Upper lobe of right lung (tissue), 1 donor: ENCODE measurements at places on chromosomes 4 and X. TPM values are rescaled to one million over a fixed set of nuclear protein-coding genes. Genes with fewer than 3 reads are reported as not detected.

Gene ODAPH
- not detected for total RNA-seq

Gene RNF128
- total RNA-seq = 18.1 TPM

DNA sequence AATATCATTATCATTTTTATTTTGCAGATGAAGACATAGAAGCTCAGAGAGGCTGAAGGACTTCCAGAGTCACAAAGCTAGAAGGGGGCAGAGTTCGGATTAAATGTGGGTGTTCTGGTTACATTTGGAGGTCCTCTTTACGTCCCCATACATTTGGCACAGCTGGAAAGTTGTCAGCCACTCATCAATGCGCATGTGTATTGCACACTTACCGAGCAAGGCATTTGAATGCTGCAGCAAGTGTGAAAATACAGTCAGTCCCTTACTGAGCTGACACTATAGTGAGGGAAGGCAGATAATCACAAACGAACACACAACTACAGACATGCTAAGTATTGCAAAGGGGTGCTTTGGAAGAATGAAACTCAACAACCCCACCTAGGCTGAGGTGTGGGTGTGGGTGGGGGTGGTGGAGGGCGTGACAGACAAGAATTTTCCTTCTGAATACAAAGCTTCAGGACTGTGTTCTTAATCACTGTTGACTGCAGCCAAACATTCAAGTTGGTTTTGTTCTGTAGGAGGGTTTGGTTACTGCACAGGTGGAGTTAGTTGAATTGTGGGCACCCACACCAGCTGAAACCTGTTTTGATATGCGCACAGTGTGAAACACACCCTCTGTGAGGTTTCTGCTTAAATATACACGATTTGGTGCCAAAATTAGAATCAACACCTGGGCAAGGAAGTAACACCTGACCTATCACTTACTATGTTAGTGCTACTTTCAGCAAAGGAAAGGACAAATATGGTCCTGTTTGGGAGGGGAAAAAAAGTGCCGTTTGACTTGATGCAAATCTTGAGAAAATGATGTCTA, 72.4 kb downstream of the COQ2 start:
- DNase-seq = no peak
- H3K4me3 ChIP-seq = no peak overlapping the region
- H3K4me1 ChIP-seq = peaks cover 9% of the 10 kb centered on the region
- no peaks in the 10 kb centered on the region for H3K36me3 ChIP-seq
- no peaks in the 10 kb centered on the region for H3K27me3 ChIP-seq

GRCh38 chr4:90844241-90844640, 717.0 kb downstream of the CCSER1 start:
- DNase-seq = no peak
- H3K4me3 ChIP-seq = no peak overlapping the region
- H3K27me3 ChIP-seq = no peaks in the 10 kb centered on the region

- peaks cover 12% of the 10 kb centered on the region for H3K4me1 ChIP-seq
- no peak for DNase-seq
- peaks cover 67% of the 10 kb centered on the region for H3K36me3 ChIP-seq
- no peak overlapping the region for H3K27ac ChIP-seq
- H3K27me3 ChIP-seq = no peaks in the 10 kb centered on the region
Measured at GRCh38 chr4:75654905-75655304, 18.3 kb downstream of the G3BP2 start.
